ENCODE measurements at places on chromosomes 5 and 9.
A peak's percentile ranks its signal among the peaks of the same experiment; 100 is the strongest.

DNA sequence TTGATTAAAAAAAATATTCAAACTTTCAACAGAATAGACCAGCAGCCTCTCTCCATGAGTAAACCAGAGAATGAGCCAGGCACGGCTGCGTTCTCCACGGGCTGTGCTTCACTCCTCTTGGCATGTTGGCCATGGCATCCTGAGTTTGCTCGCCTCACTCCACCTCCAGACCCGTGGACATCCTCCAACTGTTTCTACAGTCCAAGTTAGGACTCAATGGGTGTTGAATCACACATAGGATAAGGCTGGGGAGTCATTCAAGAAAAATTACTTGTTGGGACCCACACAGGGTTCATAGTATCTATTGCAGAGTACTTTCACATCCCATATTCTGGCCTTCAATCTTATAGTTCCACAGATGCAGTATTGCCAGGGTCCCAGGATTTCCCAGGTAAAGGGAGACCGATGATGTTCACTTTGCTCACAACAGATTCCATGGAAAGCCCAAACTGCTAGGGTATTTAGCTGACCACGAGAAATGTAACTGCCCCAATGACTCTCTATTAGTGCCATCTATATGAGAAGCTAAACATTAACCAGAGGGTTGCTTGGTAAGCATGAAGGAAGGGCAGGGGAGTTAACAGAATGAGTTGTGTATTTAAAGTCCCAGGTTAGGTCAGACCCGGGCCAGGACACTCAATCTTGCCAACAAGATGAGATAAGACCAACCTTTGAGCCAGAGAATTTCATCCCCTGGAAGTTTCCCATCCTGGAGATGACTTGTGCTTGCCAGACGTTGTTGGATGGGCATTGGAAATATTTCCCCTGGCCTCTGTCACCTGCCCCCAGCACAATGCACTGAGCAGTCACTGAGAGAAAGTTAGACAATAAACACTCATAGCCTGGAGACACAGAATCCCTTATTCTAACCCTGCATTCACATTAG is 19.7 kb upstream of the GDA start:
- no peak for DNase-seq

GRCh38 chr5:10268100-10268499 is 18.0 kb downstream of the CCT5 start:
- no peak for DNase-seq

DNA sequence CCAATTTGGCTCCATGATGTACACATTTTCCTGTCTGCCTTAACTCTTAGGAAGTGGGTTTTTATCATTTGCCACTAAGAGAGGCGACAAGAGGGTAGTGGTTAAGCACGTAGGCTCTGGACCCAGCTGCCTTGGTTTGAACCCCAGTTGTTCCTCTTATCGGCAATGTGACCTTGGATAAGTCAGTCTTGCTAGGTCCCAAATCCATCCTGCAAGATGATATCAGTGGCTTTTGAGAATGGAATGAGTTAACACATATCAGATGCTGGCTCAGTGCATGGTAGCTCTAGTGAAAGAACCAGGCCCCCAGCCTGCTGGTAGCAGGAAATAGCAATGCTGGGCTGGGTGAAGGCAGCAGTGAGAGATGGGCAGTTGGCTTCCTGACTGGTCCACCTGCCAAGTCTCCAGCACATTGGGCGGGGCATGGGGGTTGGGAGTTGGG is 72.5 kb downstream of the STK10 start:
- no peak for DNase-seq

- peak; percentile 34 for DNase-seq
Measured at GRCh38 chr5:73311291-73312110, 137.1 kb downstream of the FOXD1 start.

- DNase-seq: no peak
Measured at GRCh38 chr5:115455301-115455707, 89.3 kb downstream of the FEM1C start.

GRCh38 chr5:87061046-87061445 is 206.6 kb upstream of the RASA1 start:
- no peak for DNase-seq

DNA sequence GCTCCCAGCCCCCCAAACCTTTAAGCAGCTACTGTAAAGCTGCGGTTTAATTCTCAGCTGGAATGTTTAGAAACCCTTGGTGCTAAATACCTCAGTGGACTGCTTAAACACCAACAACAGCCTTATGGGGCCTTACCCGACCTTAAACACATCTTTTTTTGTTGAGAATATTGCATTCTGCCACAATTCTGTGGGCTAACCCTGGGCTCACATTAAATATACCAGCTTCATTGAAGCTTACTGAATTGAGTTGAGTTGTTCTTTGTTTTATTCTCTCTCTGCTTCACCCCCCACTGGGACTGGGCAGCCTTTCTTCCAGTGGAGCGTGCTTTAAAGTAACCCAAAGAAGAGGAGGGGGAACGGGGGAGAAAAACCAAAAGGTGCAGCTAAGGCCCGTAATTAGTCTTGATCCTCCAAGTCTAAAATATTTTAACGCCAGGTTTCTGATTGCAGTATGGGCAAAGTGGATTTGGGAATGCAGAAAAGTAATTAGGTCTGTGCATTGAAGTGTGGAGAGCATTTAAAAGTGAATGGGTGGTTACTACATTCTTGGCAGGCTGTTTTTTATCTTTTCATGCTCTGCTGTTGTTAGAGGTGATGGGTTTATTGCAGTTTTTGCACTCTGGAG is 281.2 kb downstream of the NR2F1-AS1 start:
- DNase-seq: peak; percentile 44

DNA sequence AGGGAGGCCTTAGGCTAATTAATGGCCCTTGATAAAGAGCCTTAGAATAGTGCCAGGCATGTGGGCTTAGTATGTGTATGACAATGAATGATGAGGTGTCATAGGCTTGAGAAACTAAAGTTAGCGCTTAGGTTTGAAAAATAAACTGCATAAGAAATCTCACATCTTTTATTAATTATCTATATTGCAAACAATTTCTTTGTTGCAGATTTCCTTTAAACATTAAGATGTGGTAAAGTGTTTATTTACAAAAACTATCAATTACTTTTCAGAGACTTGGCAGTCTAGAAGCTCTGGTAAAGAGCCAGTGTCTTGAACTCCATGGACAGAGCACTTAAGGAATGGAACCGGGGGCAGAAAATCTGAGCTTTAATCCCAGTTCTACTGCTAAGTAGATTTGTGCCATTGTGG is 23.1 kb downstream of the MAP1B start:
- DNase-seq: no peak

- no peak for DNase-seq
Measured at GRCh38 chr5:124584991-124585715, 161.3 kb downstream of the ZNF608 start.

GRCh38 chr9:27595733-27596132 is 22.5 kb upstream of the C9orf72 start:
- no peak for DNase-seq

DNA sequence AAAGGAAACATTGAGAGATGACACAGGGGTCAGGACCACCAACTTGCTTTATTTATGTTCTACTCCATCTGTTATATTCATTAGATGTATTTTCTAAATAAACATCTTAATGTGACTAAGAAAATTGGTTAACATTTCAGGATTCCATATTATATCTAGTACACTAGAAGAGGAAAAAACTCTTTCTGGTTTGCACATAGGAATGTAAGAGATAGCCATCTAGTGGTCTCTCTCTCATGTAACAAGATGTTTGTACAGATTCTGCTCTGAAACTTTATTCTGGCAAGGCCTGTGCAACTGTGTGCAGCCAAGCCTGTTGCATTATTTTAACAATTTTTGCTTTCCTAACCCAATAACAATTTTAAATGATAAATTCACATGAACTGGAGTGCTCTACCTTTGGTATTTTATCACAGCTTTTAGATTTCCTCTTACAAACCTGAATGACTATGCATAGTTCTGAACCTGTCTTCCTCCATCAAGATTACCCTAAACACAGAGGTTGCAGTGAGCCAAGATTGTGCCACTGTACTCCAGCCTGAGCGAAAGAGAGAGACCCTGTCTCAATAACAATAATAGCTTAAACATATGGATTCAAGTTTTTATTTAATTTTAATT is 148.2 kb downstream of the GIN1 start:
- no peak for DNase-seq

GRCh38 chr9:85212887-85213286 is 528.9 kb downstream of the AGTPBP1 start:
- no peak for DNase-seq

- no peak for DNase-seq
Measured at GRCh38 chr5:160491438-160491837, 69.8 kb downstream of the PTTG1 start.
